Caki2 (cell line): ENCODE measurements at places on chromosomes 3 and 15. TPM values are rescaled to one million over a fixed set of nuclear protein-coding genes. Genes with fewer than 3 reads are reported as not detected.

CSPG4 gene
- 0.03 and 0.20 TPM in 2 replicates for total RNA-seq

- no peak for DNase-seq
Observed at GRCh38 chr15:39737196-39737550, 45.5 kb downstream of the FSIP1 start.

- no peak for DNase-seq
Observed at GRCh38 chr3:38640661-38641452, 8.6 kb downstream of the SCN5A start.

- peak; percentile 35 for DNase-seq
Observed at GRCh38 chr15:23467110-23467600, 20.1 kb upstream of the GOLGA6L2 start.

DNA sequence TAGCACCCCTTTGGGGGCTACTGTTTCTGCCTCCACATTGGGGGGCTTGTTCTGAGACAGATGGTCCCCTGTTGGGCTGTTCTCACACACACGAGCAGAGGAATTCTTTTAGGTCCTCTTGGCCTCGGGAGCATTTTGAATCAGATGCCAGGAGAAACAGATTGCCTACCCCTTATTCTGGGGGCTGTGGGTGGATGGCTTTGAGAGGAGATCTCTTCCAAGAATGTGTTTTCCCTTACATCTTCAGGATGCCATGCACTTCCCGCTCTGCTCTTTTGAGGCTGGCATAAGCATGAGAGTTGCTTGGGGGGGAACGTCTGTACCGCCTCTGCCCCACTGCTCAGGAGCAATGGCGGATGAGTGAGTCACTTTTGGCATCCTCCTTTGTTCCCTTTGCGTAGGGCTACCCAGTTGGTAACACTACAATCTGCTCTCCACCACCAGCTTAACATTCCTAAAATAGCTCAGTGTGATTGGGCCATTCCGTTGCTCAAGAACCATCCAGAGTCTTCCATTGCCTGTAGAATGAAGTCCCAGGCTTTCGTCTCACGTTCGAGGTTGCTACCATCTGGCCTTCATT, 154.4 kb downstream of the RPLP1 start:
- DNase-seq, result no peak

GRCh38 chr3:30539772-30540171, 66.6 kb upstream of the TGFBR2 start:
- no peak for DNase-seq

- DNase-seq, result no peak
Observed at GRCh38 chr3:69650066-69650419, 89.2 kb upstream of the MITF start.

- no peak for DNase-seq
Observed at GRCh38 chr3:184380185-184380626, 352 bp downstream of the CHRD start.

PRSS50 gene
- total RNA-seq, result not detected in 2 replicates

GRCh38 chr3:194003114-194004057, 132.6 kb upstream of the HES1 start:
- DNase-seq, result peak; percentile 97

CPNE9 gene
- not detected in 2 replicates for total RNA-seq

DNA sequence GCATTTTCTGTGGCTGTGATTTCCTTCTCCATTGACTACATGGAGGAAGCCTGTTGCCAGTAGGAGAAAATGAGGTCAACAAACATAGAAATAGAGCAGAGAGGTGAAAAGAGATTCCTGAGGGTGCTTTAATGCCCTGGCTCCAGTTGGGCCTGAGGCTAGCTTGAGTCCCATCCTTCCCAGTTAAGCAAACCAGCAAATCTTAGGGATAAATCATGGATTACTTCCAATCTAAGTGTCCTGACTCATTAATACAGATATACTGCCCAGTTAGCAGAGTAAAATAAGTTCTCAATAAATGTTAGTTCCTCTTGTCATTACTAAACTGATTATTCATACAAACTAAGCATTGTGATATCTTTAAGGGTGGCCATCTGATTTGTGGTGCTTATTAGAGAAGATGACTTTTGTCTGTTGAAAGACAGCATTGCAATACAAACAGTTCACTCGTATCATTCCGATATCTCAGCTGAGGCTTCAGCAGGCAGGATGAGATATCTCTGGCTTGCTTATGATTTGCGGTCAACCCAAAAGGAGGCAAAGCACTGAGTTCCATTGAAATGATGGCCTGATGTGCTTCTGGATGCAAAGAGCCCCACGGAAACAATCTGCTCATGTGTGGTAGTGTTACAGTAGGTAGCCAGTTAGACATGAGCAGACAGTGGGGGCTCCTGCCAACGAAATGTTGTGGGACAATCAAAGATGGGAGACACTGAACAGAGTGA, 6.6 kb upstream of the STARD5 start:
- no peak for DNase-seq

DNA sequence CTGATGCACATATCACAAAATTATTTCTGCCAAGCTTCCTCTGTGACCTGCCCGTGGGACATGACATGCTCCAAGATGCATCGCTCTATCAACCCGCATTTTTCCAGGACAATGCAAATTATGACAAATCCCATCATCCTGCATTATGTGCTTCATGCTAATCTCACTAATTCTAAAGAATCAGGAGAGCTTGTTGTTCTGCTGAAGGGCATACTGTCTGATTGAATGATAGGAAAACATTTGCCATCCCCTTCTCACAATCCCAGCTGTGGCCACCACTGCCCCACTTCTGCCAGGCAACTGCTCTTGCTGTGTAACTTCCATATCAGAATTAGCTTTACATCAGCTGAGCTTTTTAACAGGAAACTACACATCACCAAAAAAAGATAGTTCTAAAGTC, 203.5 kb upstream of the NANOGP8 start:
- no peak for DNase-seq

SERPINI2 gene
- total RNA-seq, result 1.8 TPM in 1 of 2 replicates, not detected in the other

DNA sequence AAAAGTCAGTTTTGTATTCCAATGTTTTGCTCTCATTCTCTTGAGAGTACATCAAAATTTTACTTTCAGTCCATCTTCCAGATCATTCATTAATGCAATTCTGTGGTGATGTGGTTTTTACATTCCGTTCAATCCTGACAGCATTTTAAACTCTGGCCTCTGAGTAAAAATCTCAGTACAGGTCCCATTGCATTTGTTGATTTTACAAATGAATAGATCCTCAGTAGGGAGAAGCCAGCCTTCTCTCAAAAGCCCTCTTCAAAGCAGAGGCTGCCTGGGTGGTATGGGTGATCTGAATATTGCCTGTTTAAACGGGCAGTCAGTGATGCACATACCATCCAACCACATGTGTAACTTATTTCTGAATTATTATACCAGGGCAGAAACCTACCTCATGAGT, 72.5 kb upstream of the TSC22D2 start:
- DNase-seq, result no peak

ATP10A gene
- 2.9 and 3.0 TPM in 2 replicates for total RNA-seq

GRCh38 chr3:56923526-56924224, 121.9 kb upstream of the ARHGEF3 start:
- peak; percentile 27 for DNase-seq

GRCh38 chr15:33309602-33310276, 1.0 kb upstream of the RYR3 start:
- peak; percentile 64 for DNase-seq

LRRC34 gene
- 12.0 and 13.2 TPM in 2 replicates for total RNA-seq

DOCK3 gene
- 0.26 and 0.61 TPM in 2 replicates for total RNA-seq

- peak; percentile 71 for DNase-seq
Observed at GRCh38 chr3:72338082-72338941, 509.9 kb downstream of the SHQ1 start.

DNA sequence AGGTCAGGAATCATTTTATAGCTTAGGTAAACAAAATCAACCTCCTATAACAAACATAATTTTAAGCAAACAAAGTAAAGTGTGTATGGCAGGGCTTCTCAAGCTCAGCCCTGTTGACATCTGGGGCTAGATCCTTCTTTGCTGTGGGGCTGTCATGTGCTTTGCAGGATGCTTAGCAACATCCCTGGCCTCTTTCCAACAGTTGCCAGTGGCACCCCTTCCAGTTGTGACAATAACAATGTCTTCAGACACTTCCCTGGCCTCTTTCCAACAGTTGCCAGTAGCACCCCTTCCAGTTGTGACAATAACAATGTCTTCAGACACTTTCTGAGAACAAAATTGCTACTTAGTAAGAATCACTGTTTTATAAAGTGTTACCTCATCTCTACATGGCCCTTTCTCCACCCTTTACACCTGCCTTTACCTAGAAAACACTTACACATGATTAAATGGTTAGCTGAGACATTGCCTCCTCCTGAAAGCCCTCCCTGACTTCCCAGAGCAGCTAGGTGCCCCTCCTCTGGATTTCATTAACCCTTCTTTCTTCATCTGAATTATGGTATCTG, 194.0 kb upstream of the LMCD1 start:
- no peak for DNase-seq

TGM5 gene
- total RNA-seq, result not detected in 2 replicates

DNA sequence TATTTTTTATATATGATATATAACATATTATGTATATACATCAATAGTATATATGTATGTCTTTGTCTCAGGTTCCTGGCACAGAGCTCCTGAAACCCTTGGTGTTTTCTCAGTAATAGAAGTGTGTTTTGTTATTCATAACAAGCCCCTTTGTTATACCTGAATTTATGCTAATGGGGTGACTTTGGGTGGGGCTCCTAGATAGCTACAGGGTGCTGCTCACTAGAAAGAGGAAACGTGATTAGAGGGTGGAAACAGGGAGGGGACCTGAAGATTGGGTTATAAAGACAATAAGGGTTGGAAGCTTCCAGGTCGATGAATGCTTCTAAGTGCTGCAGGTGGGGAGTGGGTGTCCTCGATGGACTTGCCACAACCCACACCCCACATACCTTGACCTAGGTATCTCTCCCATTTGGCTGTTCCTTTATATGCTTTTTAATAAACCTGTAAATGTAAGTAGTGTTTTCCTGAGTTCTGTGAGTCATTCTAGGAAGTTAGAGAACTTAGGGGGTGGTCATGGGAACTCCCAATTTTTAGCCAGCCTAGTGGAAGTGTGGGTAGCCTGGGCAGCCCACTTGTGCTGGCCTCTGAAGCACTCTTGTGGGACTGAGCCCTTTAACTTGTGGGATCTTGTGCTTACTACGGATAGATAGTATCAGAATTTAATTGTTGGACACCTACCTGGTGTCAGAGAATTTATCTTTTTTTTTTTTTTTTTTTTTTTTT, 36.9 kb upstream of the C15orf39 start:
- no peak for DNase-seq

CASR gene
- not detected in 2 replicates for total RNA-seq

DNA sequence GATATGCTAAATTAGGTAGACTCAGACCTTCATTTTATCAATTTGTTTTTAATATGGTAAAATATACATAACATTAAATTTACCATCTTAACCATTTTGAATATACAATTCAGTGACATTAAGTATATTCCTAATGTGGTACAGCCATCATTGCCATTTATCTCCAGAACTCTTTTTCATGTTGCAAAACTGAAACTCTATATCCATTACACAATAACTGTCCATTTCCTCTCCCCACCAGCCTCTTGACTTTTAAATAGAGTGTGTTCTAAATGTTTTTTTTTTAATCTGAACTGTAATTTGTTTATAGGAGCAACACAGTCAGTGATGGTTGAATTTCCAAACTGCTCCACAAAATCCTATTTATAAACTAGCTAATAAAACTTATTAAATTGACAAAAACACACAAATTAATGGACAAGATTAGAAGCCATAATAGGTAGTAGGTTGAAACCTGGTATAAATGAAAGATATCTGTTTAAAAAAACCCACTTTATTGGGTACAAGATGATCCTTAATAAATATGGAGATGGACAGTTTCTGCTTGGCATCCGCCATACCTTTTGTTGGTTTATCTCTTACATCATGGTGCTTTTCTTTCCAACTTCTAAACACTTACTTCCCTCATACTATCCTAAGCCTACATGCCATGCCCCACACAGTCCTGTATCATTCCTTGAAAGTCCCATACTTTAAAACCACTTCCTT, 142.4 kb downstream of the ZPLD1 start:
- no peak for DNase-seq

DNA sequence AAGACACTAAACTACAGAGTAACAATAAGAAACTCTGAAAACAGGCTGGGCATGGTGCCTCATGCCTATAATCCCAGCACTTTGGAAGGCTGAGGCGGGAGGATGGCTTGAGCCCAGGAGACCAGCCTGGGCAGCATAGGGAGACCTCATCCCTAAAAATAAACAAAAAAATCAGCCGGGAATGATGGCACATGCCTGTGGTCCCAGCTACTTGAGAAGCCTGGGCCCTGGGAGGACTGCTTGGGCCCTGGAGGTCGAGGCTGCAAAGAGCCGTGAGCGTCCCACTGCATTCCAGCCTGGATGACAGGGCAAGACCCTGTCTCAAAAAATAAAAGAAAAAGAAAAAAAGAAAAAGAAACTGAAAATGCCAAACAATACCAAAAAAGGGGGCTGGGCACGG, 55.4 kb downstream of the TMCC1 start:
- DNase-seq, result no peak

GRCh38 chr3:45705839-45706808, 16.9 kb downstream of the SACM1L start:
- peak; percentile 56 for DNase-seq

DNA sequence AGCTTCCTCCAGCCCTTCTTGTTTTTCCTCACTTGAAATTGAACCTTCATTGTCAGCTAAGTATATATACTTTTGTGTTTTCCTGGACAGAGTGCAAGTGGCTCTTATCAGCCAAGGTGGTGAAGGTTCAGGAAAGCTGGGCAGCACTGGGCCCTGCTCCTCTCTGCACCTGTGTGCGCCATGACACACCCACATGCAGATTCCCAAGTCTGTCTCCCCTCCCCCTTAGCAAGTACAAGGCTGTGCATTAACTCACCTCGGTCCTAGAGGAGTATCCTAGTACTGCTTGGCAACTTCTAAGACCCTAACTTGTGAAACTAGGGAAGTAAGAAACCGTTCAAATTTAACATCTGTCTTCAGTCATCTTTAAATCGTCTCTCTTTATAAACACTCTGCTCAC, 85.8 kb downstream of the SLC49A4 start:
- no peak for DNase-seq

DNA sequence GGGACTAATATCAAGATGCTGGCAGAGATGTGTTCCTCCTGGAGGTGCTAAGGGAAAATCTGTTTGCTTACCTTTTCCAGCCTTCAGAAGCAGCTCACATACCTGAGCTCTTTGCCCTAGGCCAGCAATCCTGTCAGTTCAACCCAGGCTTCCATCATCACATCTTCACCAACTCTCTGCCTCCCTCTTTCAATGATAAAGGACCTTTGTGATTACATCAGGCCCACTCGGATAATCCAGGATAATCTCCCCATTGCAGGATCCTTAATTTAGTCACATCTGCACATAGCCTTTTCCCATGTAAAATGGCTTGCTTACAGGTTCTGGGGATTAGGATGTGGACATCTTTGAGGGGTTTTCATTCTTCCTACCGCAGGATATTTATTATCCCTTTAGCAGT, 58.3 kb downstream of the NSUN3 start:
- DNase-seq, result no peak

THBS1 gene
- 63.4 and 128 TPM in 2 replicates for total RNA-seq

STRIT1 gene
- total RNA-seq, result not detected in 2 replicates

GRCh38 chr3:156725682-156726081, 51.3 kb downstream of the TIPARP start:
- DNase-seq, result no peak

DNA sequence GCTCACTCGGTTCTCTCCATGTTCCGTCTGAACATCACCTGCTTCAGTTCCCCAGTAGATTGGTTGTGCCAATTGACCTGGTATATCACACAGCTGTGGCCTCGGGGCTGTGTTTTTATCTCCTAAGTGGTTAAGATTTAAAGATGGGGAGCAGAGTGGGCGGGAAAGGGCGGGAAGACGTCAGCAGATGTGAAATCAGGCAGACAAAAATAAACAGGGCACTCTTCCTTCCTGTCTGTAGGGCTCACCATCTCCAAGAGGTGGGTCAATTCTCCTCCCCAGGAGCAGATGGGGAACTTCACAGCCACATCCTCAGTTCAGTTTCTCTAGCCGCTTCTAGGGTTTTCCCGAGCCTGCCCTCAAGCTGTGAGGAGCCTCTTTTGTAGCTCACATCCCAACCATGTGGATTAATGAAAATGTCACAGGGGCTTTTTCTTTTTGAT, 26.8 kb upstream of the LIMD1 start:
- DNase-seq, result no peak
